ENCODE measurements at places on chromosomes 16 and 17.

GRCh38 chr17:75316253-75316652 lies 27.0 kb upstream of the SLC25A19 start:
- no peak for DNase-seq

DNA sequence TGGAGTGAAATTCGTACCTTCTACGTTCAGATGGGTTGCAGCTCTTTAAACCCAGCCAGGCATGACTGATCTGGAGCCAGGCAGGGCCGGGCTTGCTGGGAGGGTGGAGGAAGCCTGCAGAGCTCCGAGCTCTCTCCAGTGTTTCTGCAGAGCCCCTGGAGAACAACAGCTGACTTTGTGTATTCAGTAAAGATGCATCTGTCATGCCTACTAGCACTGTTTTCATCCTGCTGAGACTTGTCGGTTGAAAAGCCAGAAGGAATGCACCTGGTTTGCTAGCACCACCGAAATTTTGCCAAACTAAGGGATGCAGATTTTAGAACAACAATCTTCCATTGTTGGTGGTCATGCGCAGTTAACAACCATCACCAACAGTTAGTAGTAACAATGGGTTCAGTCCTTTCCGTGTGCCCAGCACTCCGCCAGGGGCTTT lies 22.4 kb upstream of the SCNN1B start:
- DNase-seq = no peak

DNA sequence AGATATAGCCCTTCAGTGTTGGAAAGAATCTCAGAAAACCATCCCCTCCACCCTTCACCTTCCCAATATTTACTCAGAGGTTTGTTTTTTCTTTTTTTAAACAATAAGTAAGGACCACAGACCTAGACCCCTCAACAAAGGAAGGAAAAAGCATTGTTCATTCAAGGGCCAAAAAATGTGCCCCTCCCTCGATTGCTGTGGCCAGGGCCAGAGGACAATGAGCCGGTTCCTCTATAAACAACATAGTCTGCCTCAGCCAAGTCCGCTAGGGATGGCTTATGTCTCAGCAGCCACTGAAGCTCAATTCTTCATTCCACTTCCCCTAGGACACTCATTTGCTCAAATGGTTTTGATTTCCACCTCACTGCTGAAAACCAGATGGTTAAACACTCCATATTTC lies 24.0 kb downstream of the TRIM16 start:
- DNase-seq = no peak

DNA sequence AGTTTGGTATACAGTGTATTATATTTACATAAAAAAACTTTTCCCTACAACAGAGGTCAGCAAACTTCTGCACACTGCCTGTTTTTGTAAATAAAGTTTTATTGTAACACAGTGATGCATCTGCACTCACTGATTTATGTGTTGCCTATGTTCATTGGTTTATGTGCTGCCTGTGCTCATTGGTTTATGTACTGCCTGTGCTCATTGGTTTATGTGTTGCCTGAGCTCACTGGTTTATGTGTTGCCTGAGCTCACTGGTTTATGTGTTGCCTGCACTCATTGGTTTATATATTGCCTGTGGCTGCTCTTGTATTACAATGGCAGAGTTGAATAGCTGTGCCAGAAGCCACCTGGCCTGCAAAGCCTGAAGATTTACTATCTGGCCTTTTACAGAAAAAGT lies 81.6 kb downstream of the MYH11 start:
- no peak for DNase-seq

DNA sequence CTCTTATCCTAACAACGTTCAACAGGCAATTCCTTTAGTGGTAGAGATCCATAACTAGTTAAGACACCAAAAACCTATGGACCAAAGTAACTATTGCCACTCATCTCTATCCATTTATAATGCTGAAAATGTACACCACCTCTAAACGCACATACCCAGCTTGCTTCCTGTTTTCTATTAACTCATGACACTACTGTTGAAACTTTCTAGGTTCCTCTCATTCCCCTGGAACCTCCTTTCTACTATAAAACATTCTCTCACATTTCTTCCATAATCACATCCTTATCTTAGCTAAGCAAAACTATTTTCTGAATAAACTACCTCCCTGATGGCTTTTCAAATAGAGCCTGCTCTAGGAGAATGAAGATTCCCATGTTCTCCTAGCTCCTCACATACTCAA lies 42.9 kb upstream of the KSR1 start:
- DNase-seq = no peak

DNA sequence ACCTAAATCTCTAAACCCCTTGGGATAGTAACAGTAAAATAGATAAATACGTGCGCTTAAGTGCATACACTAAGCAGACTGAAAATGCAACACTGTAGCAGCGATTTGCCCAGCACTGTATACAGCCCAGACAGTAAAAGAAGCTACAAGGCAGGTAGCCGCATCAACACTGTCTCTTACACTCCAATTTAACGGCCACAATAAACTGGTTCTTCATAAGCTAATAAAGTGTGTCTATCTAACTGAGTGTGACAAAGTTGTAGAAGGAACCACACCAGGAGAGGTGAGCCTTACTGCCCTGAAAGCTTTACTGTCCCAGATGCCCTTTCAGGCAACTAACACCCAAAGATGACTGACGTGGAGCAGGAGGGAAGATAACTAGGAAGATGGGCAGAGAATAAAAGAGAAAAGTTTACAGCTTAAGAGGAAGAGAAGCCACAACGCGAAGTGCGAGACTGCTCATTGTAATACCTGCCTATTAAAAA lies 847 bp downstream of the ZDHHC7 start:
- DNase-seq = no peak

GRCh38 chr16:71796501-71797097 lies 12.0 kb downstream of the AP1G1 start:
- DNase-seq = no peak

DNA sequence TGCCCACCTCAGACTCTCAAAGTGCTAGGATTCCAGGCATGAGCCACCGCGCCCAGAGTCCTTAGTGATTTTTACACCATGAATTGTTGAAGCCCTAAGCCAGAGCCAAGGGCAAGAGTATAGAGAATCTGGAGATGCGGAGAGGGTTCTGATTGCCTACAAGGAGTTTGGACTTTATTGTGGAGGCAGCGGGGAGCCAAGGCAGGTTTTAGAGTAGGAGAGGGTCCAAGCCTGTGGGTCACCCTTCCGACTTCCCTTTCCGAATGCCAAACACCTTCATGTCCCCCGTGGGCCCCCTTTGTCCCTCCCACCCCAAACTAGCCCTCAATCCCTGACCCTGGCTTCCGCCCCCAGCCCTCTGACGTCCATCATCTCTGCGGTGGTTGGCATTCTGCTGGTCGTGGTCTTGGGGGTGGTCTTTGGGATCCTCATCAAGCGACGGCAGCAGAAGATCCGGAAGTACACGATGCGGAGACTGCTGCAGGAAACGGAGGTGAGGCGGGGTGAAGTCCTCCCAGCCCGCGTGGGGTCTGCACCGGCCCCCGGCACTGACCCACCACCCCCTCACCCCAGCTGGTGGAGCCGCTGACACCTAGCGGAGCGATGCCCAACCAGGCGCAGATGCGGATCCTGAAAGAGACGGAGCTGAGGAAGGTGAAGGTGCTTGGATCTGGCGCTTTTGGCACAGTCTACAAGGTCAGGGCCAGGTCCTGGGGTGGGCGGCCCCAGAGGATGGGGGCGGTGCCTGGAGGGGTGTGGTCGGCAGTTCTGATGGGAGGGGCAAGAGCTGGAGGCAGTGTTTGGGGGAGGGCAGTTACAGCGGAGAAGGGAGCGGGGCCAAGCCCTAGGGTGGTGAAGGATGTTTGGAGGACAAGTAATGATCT lies 7.1 kb downstream of the MIEN1 start:
- no peak for DNase-seq

GRCh38 chr16:66928702-66929388 lies 3.5 kb upstream of the RRAD start:
- DNase-seq = no peak

GRCh38 chr16:3091551-3091950 lies 7.5 kb downstream of the ZSCAN10 start:
- no peak for DNase-seq

- DNase-seq = no peak
These were observed 30.8 kb downstream of the FA2H start for GRCh38 chr16:74743668-74744299.

- no peak for DNase-seq
These were observed 2.8 kb upstream of the PVALEF start for GRCh38 chr17:81162491-81162890.

GRCh38 chr16:88375996-88376834 lies 6.5 kb upstream of the ZNF469 start:
- DNase-seq = peak; percentile 68

- DNase-seq = no peak
These were observed 18.1 kb upstream of the DNAH17 start for GRCh38 chr17:78595135-78595810.

DNA sequence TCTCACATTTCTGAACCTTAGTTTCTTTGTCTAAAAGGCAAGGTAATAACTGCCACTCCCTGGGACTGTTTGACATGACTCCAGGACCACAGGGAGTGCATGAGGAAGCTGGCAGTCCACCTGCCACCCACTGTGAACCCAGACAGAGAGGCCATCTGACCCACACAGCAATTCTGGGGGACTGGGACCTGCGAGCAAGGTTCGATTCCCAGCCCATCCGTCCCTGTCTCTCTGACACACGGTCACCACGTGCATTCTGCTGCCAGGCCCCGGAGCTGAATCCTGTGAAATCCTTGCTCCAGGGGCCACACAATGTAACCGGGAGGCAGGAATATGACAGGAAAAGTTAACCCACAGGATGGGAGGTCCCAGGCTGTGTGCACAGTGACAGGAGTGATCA lies 218.8 kb upstream of the FOXF1 start:
- DNase-seq = no peak

DNA sequence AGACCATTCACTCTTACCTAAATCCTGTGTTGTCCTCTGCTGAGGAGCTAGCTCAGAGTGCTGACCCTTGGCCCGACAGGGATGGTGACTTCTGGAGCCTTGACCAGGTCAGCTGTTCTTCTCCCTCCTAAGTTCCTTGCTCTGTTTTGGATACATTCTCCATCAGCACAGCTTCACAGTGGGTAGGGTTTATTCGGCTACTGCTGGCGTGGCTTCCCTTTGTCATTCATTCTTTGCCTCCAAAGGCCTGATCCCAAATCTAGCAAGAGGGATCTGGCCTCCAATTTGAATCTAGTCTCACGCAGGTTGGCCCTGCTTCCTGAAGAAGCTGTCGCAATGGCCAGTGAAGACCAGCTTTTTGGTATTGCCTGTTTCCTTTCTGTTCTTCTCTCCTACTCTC lies 116.6 kb downstream of the SHISA9 start:
- DNase-seq = no peak

DNA sequence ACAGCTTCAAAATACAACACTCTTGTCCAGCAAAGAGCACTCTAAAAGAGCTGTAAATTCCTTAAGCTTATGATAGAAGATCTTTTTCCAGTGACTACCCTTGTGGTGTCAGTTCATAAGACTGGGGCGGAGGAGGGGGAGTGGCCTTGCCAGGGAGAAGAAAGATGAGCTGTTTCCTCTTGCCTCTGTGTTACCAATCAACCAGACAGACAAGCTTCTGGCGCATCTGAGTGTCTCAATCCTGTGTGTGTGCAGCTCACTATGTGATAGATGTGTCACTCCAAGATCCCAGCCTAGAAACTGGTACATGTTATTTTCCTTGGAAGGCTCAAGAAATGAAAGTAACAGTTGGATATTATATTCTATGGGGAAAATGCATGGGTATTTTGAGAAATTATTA lies 167.4 kb upstream of the CACNG3 start:
- no peak for DNase-seq

GRCh38 chr17:32783602-32784001 lies 93.3 kb downstream of the MYO1D start:
- DNase-seq = peak; percentile 41

- no peak for DNase-seq
These were observed 16.3 kb downstream of the ENPP7 start for GRCh38 chr17:79746889-79747507.

DNA sequence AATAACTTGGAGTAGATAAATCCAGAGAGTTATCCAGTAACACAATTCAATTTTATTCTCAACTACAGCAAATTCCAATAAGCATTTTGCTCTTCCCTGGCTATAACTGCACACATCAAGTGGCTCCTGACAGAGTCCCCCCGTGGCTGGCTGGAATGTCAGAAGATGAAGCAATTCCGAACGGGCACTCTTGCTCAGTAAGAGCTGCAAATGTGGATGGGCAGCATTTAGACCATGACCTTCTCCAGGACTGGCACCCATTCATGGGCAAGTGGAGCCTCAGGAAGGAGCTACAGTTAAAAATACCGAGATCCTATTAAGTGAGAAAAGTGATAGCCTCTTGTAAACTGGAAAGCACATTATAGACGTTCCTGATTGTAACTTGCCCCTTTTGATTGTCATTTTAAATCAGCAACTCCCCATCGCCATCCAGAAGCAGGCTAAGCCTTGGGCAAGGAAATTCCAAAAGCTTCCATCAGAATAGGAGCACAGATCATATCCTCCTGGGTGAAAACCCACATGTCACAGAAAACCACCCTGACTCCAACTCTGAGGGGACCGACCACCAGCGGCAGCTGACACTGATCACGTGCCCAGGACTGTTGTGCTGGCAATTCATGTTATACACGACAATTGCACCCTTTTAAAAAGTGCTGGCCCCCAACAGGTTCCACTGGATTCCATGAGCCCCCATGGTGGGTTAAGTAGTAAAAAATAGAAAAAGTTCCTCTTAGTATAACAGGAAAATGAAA lies 7.1 kb downstream of the UBE2O start:
- DNase-seq = no peak

GRCh38 chr16:87416826-87417527 lies 24.8 kb downstream of the MAP1LC3B start:
- peak; percentile 41 for DNase-seq

GRCh38 chr17:47184681-47185080 lies 4.4 kb downstream of the CDC27 start:
- no peak for DNase-seq

- DNase-seq = no peak
These were observed 7.0 kb upstream of the ODF4 start for GRCh38 chr17:8332688-8333087.

DNA sequence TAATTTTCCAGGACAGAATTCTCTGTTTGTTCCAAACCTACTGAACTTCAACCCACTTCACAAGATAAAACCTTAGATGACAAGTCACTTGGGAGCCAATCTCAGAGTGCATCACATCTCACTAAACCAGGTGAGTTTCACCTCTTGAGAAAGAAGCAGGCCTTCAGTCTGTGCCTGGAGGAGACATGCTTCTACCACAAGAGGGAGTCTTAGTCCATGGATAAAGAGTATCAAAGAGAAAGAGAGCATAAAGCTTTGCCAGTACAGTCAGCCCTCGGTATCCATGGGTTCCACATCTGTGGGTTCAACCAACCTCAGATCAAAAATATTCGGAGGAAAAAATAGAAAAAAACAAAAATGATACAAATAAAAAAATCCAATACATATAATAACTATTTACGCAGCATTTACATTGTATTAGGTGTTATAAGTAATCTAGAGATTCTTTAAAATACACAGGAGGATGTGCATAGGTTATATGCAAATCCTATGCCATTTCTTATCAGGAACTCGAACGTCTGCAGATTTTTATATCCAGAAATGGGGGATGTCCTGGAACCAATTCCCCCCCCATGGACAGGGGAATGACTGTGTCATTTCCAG lies 37.7 kb downstream of the DUSP14 start:
- DNase-seq = peak; percentile 52

All from muscle of arm (tissue), 14 donors.